ENCODE measurements at places on chromosomes 5 and 9. TPM values are rescaled to one million over a fixed set of nuclear protein-coding genes. Genes with fewer than 3 reads are reported as not detected.

The TMC1 gene
- total RNA-seq, result not detected

The RGS7BP gene
- total RNA-seq, result not detected

The IFNB1 gene
- 0.23 TPM for total RNA-seq

The FOXE1 gene
- total RNA-seq, result 0.05 TPM

DNA sequence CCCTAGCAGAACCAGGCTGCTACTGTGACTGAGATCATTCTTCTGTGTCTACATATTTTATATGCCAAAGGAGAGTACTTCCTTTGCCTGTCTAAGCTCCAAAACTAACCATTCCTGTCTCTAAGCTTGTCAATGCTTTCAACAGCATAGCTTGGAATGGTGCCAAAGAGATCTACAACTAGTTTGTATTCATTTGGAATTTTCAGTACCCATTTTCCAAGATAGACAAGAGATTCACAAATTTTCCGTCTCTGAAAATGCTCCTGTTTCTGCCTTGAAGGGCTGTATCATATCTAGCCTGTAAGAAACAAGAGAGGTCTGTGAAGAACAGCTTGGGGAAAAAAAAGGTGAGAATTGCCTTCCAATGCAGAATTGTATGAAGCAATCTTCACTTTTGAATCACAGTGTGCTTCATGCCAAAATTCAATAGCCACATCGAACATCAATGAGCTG, 334.4 kb upstream of the ACTBL2 start:
- DNase-seq, result no peak

DNA sequence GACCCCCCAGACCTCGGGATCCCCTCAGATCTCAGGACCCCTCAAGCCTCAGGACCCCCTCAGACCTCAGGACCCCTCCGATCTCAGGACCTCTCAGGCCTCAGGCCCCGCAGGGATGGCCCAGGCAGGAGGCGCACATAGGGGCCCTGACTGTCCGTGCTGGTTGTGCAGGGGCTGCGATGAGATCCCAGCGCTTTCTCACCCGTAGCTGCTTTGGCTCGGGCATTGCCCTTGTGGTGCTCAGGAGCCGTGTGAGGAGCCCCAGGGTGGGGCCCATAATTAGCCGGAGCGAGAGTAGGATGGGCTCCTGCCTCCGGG, 680 bp upstream of the LPCAT1 start:
- DNase-seq, result no peak

DNA sequence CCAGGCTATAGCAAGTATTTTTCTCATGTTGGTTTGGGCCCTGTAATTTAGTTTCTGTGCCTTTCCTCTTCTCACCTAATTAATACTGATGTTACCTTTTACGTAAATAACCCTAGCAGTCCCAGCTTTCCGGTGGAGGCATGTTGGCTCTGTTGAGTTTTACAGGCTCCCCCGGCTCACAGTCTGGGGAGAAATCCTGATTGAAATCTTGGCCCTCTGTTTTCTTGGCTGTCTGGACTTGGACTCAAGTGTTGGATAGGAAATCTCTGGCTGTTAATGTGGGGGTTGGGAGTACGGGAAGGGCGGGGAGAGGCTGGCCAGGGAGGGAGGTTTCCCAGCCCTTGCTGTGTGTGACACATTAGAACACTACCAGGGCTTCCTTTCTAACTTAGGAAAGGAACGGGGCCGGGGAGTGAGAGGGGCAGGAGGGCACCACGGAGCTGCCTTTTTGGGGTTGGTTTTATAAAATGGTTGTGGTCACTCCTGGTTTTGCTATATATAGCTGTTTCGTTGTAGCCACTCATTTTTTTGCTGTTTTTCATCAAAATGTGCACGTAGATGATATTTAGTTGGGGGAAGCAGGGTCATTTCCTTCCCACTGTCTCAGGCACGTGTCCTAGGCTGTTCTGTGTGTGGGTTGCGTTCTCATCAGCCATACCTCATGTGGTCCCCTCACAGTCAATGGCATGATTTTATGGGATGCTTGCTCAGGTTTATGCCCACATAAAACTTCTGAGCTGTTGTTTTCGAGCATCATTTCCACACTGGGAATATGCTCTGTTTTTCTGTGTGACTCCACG, 11.0 kb downstream of the TRIO start:
- no peak for DNase-seq

DNA sequence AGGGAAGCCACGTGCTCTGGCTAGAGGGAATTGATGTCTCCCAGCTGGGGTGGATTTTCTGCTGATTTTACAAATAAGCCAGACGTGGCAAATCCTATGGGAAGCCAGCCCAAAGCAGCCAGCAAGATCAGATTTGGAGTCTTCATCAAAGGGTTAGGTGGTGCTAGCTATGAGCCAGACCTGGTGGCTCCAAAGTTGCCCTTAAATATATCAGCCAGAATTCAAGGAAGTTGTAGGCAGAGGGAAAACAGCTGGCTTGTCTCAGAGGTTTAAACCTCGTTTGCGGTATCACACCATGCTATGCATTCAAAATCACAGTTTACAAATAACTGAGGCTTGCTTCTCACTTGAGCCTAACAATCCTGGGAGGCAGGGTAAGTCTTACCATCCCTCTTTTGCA, 313.2 kb downstream of the MLLT3 start:
- no peak for DNase-seq

DNA sequence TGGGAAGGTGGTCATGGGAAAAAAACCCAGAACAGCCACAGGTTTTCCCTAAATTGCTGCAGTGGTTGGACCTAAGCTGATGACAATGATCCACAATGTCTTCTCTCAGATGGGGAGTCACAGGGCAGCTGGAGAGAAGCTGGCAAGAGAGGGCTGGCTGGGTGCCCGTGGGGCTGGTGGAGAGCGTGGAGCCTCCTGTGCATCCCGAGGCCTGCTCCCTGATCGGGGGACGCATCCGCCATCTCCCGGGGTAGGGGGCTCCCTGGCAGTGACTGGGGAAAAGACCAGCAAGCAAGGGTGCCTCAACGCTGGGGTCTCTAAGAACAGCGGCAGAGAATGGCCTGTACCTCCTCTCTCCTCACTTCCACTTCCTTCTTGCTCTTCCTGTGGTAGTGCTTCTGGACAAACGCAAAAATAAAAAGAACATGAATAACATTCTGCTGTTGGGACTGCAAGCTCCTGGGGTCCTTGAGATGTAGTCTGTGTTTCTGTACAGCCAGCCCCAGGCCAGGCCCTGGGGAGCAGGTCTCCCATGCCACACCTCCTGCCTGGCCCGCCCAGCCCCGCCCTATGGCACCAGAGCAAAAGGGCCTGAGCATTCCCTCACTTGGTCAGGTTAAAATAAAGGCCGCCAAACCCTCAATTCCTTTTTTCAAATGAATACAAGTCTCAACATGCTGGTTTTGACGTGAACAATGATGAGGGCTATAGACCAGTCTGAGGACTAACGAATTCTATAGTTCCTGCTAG, 7.0 kb upstream of the MRNIP start:
- no peak for DNase-seq

DNA sequence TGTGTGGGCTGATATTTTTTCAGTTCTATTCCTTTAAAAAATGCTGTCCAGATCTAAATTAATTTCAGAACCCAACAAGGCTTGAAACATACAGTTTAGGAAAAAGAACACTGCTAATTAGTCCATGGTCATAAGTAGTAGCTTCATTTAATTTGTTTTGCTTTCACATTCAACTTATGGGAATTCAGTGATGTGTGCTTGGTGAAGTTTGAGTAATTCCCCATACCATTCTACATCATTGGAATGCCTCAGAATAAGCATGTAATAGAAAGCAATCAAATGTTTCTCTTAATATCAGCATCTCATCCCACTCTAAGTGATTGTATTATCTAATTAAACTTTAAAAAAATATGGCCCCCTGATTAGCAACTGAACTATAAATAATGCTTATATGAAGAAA, 2.7 kb downstream of the CNTLN start:
- no peak for DNase-seq

DNA sequence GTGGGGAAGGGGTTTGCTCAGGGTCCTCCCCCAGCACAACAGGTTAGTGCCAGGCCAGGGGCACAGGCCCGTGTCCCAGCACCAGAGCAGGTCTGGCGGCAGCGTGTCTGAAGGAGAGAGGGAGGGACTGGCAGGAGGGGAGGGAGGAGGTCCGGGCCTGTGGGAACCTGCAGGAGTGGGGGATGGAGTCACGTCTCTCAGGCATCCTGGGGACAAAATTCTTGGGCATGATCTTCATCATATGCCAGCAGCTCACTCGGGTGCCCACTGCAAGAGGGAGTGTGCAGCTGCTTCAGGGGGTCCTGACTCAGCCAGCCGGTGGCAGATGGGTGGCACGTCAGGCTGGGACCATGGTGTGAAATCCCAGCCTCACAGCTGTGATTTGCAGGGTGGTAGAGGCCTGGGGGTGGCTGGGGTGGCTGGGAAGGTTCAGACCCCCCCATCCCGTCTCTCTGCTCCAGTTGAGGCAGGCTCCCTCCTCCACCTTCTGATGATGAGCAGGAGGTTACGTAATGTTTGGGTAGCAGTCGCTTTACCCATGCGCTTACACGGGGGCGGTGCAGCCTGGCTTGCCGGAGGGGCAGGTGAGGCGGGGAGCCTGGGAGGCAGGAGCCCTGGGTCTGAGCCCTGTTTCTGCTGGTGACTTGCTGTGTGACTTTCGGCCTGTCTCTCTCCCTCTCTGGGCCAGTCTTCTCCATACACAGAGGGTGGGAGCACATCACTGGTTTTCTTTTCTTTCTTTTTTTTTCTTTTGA, 40.5 kb downstream of the NCS1 start:
- DNase-seq, result no peak

DNA sequence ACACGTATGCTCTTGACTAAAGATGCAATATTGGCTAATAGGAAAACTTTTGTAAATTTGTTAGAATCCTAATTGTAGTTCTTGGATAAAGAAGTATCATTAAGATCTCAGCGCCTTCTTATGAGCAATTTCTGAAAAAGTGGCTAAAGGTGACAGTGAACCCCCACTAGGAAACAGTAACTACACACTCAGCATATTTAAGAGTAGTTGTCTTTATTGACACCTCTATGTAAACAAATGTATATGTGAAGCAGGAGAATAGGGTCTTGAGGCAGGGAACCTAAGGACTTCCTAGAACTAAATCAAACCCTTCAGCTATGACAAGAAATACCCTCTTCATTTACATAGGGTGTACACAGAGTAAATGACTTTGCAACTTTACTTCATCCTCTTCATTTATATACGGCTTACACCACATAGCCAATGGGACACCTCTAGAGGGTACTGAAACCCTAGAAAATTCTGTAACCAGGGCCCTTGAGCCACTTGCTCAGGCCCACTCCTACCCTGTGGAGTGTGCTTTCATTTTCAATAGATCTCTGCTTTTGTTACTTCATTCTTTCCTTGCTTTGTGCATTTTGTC, 2.8 kb downstream of the NIPSNAP3A start:
- no peak for DNase-seq

DNA sequence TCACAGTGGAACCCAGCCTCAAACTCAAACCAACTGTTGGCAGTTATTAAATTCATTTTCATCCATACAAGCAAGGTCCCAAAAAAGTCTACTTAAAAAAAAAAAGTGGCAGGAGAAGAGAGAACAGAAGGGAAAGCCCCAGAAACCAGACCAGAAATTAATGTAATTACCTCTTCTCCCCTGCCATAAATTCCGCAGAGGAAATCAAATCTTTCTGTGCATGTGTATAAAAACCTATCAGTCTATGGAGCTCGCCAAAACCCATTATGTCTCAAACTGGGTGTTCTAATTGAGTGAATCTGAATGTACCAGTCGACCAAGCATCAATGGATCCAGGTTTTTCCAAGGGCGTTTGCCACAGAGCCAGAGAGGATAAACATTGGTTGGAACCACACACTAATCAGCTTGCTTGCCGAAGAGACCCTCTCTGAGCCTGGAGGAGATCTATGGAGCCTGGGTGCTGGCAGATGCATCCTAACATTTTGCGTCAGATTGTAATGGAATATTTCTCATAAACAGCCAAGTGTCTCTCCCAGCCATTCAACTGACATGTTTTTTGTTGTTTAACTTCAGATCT, 7.9 kb upstream of the HAND1 start:
- no peak for DNase-seq

GRCh38 chr9:22469928-22470544, 23.4 kb downstream of the DMRTA1 start:
- DNase-seq, result no peak

DNA sequence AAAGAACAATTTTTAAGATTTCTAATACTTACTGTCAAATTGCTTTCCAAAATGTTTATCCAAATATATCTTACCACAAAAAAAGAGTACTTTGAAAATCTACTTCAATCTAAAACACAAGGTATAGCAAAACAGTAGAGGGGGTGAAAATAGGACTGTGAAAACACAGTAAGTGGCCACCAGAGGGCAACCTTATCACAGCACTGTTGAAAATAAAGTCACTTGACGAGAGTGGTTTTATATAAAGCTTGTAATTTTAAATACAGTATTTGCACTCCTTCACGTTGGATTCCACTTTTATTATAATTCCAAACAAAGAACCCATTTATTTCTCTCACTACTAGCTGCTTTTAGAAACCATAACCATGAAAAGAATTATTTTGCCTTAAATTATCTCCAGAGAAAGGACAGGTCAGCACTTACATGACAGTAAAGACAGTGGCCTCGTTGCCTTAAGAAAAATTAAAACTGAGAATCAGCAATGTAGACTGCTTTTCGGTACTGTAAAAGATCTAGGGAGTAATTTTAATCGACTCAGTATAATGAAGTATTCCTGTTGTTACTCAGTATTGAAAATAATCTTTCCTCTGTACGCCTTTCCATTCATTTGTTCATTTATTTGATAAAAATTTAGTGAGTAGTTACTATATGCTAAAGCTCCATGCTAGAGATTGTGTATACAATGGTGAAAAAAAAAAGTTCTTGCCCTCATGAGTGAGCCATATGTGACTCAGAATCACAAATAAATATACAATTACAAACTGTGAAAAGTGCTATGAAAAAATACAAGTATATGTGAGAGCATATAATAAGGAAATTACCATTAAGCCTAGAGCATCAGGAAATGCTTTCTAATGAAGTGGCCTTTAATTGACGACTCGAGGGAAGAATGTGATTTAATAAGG, 40.0 kb upstream of the CDK5RAP2 start:
- peak; percentile 29 for DNase-seq
